RWPE2 (cell line): ENCODE measurements at places on chromosomes 1 and 21.

DNA sequence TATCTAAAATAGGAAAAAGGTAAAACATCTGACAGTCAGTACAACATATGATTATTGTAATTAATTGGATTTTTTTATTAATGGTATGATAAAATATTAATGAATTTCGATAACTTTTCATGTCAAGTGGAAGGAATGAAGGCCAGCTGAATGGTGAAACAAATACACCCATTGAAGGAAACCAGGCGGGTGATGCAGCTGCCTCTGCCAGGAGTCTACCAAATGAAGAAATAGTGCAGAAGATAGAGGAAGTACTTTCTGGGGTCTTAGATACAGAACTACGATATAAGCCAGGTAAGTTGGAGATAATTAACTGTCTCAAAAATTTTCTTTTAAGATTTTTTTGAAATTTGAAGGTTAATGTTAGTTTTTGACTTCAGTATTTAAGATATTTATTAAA, 3.2 kb downstream of the SON start:
- DNase-seq = no peak

DNA sequence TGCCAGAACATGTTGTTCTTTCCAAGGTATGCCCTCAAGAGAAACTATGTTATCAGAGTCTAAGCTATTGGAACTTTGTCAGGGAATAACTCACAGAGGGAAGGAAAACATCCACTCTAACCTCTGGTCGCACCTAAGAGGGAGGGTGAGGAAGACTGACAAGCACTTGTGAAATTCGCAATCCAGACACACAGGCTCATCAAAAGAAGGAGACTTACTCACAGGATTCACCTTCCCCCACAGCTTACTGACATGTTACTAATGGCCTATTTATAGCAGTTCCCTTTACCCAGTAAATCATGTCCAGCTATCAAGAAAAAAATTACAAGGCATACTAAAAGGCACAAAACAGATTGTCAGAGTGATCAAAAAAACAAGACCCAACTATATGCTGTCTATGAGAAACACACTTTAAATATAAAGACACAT, 36.9 kb downstream of the WDR64 start:
- peak; percentile 73 for DNase-seq

DNA sequence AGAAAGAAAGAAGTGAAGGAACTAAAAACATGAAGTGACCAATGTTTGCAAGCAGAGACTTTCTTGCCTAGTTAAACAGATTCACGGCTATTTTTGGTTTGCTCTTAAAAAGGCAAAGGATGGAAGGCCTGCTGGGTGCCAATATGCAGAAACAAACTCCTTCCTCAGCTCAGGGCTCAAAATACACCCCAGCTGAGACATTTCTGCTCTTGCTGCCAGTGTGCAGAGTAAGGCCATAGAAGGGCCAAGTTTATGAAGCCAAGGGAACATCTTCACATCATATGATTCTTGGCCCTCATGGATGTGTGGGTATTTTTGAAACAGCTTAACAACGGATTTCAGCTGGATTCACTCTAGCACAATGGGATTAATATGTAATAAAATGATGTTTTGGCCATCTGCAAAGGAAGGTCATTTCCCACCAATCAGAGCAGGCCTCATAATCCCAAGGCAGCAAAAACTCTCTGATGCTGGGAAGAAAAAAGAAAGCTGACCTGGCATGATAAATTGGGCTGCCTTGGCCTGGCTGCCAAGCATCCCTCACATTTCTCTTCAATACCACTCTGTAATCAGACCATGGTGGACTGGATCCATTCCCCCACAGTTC, 70.7 kb downstream of the CAPZB start:
- no peak for DNase-seq

- no peak for DNase-seq
Measured at GRCh38 chr1:243315455-243315854, 59.6 kb downstream of the SDCCAG8 start.

DNA sequence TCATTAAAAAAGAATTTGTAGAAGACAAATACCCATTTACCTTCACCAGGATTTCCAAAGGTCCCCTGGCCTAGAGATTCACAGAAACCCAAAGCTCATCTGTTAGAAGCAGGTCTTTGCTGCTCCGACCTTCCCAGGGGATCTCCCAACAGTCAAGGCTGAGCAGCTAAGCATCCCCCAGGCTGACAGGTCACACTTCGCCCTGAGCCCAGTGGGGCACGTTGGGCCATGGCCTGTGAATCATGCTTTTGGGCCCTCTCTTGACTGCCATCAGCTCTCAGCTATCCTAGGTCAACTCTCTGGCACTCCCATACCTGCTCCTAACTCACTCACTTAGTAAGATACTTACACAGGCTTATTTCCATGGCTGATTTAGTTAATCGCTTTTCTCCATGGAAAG, 157.7 kb downstream of the DSCAM start:
- DNase-seq = no peak

DNA sequence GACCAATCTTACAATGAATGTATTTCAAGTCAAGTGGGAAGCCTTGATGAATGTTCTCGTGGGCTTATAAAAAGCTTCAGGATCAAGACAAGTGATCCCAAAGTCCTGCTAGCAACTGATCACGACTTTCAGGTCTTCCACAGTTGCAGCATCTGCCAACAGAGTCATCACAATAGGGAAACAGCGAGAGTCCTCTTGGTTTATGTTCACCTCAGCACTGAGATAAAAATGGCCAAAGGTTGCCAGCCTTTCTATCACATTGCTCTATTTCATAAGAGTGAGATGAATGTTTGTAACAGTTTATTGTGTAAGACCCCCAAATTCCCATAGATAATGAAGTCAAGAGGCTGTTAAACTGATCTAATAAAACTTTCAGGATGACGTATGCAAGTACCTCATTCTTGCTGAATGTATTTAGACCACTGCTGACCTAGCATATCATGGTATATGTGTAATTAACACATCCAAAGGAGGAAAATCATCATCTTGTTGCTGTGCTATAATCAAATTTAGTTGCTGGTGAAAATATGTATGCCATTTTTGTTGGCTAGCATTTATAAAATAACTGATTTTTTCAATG, 150.6 kb downstream of the TGFBR3 start:
- no peak for DNase-seq

- DNase-seq = no peak
Measured at GRCh38 chr1:172818841-172819527, 160.1 kb downstream of the FASLG start.

GRCh38 chr1:151820940-151821339, 10.7 kb downstream of the RORC start:
- DNase-seq = no peak

- DNase-seq = no peak
Measured at GRCh38 chr1:156198831-156199349, 5.0 kb downstream of the SLC25A44 start.

DNA sequence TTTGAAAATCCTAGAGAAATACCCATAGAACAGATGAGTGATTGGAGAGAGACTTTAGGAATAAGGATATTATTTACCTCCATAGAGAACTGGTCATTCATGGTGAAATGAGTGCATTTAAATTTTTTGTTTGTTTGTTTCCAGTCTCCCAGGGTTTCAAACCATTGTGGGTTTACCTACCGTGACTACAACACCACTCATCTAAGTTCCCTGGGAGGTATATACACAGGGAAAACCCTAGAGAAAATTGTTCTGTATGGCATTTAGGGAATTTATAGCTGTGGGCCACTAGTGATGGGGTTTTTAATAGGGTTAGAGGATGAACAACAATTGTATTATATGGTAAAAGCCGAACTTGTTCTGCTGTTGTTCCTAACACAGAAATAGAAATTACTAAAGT, 109.2 kb downstream of the USP25 start:
- no peak for DNase-seq

- DNase-seq = no peak
Measured at GRCh38 chr21:45451091-45451740, 46.3 kb downstream of the COL18A1 start.

GRCh38 chr21:35749904-35750303, 310.4 kb downstream of the SETD4 start:
- no peak for DNase-seq

- DNase-seq = no peak
Measured at GRCh38 chr21:40173816-40174215, 306.6 kb downstream of the PCP4 start.

DNA sequence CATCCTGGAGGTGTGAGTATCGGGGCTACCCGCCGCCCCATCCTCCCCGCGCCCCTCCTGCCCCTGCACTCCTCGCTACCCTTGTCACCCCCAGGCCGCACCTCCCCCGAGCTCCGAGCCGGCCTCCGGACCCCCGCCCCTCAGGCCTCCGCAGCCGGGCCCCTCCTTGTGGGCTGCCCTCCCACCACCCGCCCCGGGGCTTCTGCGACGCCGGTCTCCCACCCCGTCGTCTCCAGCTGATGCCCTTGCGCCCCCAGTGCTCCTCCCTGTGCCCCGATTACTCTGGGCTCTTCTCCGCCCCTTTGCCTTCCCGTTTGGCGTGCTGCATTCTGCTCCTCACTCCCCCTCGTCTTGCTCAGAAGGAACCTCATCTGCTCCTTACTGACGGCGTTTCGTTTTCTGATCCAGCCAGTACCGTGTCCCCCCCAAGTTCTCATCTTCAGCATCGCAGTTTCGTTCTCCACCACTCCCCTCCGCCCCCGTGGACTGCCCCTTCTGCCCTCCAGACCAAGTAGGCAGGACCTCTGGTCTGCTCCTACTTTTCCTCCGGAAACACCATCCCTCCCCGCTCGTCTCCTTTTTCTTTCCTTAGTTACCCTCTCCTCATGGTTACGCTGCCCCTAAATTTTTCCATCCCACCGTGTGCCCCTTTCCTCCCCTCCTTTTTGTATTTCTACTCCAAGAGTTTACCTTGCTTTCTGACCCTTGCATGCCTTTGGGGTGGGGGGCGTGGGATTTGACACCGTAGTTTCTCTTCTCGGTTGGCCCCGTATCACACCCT, 841 bp downstream of the SNX27 start:
- no peak for DNase-seq

DNA sequence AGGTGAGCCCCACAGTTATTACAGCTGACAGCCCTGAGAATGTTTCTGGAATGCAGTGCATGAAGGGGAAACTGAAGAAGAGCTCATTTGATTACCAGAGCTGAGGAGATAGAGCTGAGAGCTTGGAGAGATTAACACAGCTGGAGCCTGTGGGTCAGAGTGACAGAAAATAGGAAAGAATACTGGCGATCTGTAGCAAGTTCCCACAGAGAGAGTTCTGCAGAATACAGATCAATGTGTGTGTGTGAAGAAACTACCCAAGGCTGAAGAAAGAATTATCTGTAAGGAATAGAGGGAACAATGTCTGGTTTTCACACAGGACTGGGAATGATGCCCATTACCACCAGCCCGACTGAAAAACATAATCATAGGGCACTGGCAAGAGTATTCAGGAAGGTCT, 103.6 kb upstream of the SNX7 start:
- no peak for DNase-seq

DNA sequence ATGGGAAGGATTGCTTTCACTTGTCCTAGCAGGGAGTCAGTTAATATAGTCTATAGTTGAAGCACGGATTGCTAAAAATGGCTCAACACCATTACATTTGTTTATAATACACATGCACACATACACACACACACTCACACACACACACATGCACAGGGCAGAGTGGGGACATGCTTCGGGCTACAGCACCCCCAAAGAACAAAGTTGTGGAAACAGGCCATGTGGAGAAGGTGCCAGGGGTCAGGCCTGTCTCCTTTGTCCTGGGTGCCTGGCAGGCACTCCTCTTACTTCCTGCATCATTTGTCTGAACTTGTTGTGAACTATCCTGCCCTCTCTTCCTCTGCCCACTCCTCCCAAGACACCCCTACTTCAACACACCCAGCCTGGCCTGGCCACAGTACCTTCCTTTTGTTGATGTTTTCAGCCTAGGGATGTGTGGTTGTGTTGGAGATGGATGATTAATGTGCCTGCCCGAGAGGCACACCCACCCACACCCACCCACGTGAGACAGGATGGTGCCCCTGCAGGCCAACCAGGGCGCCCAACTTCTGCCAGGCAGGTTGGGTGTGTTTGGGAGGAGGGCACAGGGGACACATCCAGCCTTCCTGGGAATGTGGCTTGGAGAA, 17.5 kb downstream of the RASSF5 start:
- no peak for DNase-seq

DNA sequence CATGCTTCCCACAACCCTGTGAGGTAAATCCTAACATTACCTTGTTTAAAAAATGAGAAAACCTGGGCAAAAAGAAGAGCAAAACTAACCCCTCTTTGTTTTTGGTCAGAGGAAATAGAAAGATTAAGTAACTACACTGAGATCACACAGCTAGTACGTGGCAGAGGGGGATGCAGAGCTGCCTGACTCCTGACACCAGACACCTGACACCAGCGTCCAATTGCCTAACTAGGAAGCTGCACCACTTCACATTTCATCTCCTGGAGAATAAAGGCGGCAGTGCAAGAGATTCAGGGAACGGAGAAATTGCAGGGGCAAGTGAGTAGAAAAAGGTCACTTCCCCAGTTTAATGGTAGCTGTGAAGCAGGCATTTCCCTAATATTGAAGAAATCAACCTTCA, 229.3 kb upstream of the PTBP2 start:
- DNase-seq = no peak

DNA sequence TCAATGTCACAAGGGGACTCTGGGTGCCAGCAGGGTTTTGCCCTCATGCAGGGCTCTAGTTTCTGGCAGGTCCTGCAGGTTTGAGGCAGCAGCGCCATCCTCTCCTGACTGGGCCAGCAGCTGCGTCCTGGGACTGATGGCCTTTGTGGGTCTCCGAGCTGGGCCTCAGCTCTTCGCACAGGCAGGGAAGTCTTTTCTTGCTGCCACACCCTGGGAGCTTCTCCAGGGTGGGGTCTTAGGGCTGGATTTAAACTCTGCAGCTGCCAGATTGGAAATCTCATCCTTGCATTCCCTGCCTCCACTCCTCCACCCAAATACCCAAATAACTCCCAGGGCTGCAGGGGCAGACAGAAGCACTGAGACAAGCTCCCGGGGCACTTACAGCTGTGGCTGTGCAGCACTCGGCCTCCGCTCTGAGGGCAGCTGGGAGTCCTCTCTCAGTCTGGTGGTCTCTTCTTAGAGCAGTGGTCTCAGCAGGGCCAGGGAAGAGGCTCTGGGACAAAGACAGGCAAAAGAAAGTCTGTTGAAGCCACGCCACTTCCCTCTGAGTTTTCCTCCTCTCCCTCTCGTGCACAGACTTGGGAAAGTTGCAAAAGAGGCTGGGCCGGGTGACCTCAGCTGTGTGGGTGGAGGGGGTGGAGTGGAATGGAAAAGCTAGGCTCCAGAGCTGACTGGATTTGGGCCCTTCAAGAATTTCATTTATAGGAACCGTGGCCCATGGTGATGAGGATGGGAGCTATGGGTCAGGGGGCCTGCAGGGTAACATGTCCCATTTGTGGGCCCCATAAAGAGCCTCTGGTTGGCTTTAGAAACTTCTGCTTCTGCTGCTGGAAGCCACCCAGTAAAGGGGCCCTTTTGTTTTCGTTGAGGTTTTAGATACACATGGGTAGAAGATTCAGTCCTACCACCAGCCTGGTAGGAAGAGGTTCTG, at the start of gene RAB7B:
TSS of gene RAB7B (minus strand) at position 525 of the 931 bp plus-strand sequence. CDS start 9,260 bp downstream, outside the sequence.
- DNase-seq = no peak

DNA sequence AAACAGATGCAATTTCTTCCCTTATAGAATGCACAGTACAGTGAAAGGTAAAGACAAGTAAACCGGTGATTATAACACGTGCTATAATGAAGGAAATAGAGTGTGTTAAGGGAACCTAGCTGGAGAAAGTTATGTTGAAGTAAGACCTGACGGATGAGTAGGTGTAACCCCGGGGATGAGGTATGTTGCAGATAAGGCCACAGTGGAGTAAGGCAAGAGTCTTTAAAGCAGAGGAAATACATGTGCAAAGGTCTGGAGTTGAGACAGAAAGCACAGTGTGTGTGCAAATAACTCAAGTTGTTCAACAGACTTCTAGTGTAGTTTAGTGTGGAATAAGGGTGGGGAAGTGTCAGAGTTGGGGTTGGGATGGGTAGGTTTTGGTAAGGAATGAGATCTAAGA, 2.9 kb downstream of the DBT start:
- no peak for DNase-seq
